Mesenteric fat pad (tissue), 1 donor: ENCODE measurements at places on chromosomes 3 and 15.

DNA sequence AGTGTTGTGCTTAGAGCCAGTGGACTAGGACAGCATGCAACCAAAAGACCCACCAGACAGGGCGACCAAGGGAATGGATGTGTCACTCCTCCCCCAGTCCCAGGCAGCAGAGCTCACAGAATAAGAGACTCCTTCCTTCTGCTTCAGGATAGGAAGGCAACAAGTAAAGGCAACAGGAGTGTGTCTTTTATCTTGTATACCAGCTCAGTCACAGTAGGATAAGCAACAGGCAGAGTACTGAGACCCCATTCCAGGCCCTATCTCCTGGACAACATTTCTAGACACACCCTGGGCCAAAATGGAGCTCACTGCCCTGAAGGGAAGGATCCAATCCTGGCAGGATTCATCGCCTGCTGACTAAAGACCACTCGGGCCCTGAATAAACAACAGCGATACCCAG is 25.0 kb downstream of the PDCD10 start:
- DNase-seq: no peak

GRCh38 chr3:161156936-161157335 is 51.8 kb upstream of the B3GALNT1 start:
- no peak for DNase-seq

GRCh38 chr3:37574177-37574943 is 287.3 kb upstream of the CTDSPL start:
- no peak for DNase-seq

GRCh38 chr15:73530649-73531048 is 87.7 kb downstream of the REC114 start:
- DNase-seq: no peak

- no peak for DNase-seq
Observed at GRCh38 chr15:86001200-86001599, 78.5 kb upstream of the AGBL1 start.

DNA sequence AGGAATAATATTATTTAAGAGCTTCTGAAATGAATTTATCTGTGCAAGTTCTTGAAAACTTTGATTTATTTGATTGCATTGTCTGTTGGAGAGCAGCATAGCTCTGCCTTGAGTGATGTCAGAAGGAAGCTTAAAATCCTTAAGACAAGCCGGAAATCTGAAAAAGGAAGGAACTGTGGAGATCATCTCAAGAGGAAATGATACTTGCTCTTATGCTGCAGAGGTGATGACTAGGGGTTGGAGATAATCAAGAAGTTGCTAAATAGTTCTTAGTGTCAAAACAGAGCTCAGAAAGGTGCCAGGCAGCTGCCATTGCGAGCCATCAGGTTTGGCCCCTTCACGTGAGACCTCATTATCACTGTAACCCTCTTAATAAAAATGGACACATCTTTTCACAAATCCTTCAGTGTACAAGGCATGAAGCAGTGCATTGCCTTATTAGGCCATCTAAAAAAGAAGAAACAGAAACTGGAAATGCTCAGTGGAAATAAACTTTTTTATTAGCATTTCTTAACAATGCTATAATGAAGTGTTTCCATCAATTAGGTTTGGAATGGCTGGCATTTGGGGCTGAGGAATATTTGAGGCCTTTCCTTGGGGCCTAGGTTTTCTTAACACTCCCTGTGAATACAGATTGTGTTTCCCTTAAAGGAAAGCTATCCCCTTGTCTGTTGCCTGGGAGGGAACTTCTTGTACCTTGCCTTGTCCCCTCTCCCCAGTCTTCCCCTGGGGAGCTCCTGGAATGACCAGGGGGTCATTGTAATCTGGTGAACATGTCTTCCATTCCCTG is 34.5 kb upstream of the VILL start:
- DNase-seq: no peak

DNA sequence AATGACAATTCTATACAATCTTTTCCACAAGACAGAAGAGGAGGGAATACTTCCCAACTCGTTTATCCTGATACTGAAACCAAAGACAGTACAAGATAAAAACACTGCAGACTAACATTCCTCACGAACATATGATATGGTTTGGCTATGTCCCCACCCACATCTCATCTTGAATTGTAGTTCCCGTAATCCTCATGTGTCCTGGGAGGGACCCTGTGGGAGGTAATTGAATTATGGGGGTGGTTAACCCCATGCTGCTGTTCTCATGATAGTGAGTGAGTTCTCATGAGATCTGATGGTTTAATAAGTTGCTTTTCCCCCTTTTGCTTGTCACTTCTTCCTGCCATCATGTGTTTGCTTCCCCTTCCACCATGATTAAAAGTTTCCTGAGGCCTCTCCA is 83.9 kb upstream of the PROK2 start:
- DNase-seq: no peak
